Activated T-cell treated with anti-CD3 and anti-CD28 coated beads, Interleukin-2, amount 50 U/mL, for 4 hours (primary cell): ENCODE measurements at places on chromosomes 2 and 18. TPM values are rescaled to one million over a fixed set of nuclear protein-coding genes. Genes with fewer than 3 reads are reported as not detected.

DNA sequence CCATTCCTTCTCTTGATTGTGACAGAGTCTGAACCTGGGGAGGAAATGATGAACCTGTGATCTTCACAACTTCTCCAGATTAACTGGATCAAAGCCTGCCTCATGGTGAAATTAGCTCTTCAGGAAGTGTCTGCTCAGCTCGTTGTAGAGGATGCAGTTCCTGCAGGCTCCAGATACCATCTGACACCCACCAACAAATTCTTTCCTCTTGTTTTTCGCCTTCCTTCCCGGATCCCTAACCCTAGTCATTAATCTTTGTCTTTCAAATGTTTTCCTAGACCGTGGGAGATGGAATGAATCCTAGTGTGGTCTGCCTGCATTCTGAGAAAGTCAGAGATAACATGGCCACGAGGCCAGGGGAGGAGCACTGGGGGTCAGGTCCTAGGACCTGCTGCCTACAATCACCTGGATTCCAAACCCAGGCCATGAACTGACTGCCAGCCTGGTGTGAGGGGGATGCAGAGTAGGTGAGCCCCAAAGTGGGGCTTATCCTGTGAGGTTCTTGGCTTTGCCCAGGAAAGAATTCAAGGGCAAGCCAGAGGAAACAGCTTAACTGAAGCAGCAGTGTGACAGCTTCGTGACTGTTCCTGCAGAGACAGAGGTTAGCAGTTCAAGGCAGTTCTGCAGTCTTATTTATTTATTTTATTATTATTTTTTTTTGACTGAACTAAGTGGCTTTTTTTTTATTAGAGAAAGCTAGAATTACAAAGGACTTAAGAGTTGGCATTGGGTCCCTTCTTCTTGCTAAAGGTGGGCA lies 67.8 kb downstream of the DIPK1C start:
- no peak for DNase-seq

GRCh38 chr2:41694536-41695049 lies 353.2 kb upstream of the PKDCC start:
- no peak for DNase-seq

The KCNG2 gene
- total RNA-seq: not detected

The MOGAT1 gene
- total RNA-seq: not detected

The TRIM43 gene
- total RNA-seq: not detected

- DNase-seq: no peak
Measured at GRCh38 chr18:77481541-77481940, 231.9 kb downstream of the GALR1 start.

The LINC00305 gene
- total RNA-seq: not detected

DNA sequence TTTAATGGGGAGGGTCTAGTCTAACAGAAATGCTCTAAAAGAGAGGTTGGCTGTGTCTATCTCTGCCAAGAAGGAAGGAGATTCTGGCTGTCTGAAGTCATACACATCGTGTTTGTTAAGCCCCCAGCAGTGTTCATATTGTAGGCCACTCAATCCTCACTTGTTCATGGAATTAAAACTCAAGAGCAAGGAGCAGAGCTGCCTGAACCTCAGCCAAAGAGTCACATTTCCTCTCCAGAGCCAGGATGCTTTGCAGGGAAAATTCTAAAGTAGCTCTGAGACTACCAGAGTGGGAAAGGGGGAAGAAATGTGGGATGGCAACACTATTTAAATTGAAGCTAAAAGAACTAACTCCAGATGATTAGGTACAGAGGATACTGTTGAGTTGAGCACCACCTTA lies 190.7 kb upstream of the CXCR4 start:
- no peak for DNase-seq

The MAPRE3 gene
- total RNA-seq: 3.7 TPM

The CD8B2 gene
- 0.18 TPM for total RNA-seq

The INSIG2 gene
- 12.5 TPM for total RNA-seq
